ENCODE measurements at places on chromosomes 5 and 9.

GRCh38 chr5:76637490-76637889 is 14.3 kb upstream of the F2RL2 start:
- DNase-seq: no peak

- peak; percentile 57 for DNase-seq
Measured at GRCh38 chr5:178551059-178551458, 39.1 kb downstream of the COL23A1 start.

DNA sequence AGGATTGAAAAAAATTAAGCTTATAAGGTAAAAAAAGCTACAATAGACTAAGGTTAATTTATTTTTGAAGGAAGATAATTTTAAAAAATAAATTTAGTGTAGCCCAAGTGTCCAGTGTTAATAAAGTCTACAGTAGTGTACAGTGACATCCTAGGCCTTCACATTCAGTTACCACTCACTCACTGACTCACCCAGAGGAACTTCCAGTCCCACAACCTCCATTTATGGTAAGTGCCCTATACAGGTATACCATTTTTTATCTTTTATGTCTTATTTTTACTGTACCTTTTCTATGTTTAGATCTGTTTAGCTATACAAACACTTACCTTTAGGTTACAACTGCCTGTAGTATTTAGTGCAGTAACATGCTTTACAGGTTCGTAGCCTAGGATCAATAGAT is 79.8 kb upstream of the ZNF462 start:
- DNase-seq: no peak

DNA sequence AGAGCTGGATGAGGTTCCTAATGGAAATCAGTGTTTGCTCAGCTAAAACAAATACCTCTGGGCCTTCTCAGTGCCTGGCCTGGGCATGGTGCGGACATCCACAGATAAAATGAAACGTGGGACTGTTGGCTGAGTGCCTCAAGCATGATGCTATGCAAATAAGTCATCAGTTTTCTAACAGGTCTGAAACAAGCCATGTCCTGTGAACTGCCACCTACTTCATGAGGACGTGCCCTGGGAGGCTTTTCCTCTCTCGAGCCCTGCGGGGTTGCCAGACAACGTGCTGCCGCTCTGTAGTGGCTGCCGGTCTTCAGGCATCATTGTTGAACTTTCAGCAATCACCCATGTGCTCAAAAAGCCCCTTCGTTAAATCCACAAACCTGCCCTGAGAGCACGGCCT is 240.4 kb upstream of the IRX2 start:
- DNase-seq: no peak

DNA sequence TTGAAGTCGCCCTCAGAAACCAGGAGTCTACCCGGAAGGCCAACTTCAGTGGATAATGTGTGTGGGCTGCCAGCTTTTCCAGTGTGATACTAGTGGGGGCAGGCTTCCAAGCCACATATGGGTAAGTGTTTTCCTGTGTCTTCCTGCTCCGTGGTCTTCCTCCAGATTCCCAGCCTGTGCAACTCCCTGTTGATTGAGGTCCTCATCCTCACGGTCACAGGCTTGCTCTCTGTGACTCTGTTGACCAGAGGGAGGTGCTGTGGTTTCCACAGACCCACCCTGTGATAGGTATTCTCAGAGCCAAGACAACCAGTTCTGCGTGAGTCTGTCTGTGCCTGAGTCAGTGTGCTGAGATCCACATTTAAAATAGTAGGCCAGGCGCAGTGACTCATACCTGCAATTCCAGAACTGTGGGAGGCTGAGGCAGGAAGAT is 388.0 kb upstream of the IRX2 start:
- DNase-seq: peak; percentile 38

GRCh38 chr9:89149726-89150125 is 28.9 kb downstream of the SHC3 start:
- DNase-seq: peak; percentile 62

- DNase-seq: peak; percentile 9
Measured at GRCh38 chr5:157252711-157253465, 13.0 kb upstream of the CYFIP2 start.

DNA sequence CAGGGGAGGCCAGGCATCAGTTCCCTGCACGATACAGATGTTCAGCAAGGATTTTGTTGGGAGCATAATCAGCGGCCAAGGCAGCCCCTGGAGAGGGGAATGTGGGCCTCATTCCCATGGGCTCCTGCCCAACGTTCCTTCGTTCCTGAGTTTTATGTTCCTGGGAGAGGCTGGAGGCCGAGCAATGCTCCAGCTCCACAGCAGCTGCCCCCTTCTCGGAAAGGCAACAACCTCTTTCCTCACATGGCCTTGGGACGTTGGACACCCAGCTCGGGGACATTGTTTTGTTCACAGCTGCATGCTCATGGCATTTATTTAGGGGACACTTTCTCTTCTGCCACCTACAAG is 63.8 kb upstream of the COL15A1 start:
- DNase-seq: no peak

DNA sequence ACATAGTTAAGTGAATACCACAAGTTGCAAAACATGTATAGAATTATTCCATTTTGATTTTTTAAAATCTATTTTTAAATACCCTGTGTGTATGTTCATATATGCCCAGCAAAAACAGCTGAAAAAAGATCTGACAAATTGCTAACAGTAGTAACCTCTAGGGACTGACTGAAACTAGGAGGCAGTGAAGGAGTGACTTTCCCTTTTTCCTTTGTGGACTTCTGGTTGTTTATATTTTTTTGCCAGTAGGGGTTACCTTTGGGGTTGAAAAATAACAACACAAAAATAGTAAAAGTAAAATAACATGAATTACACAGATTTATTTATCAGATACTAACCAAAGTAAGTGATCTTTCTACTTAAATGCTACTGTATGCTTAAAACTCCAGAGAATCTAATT is 2.9 kb downstream of the MEGF9 start:
- DNase-seq: no peak

- DNase-seq: no peak
Measured at GRCh38 chr5:97049175-97049574, 93.2 kb downstream of the LIX1 start.

DNA sequence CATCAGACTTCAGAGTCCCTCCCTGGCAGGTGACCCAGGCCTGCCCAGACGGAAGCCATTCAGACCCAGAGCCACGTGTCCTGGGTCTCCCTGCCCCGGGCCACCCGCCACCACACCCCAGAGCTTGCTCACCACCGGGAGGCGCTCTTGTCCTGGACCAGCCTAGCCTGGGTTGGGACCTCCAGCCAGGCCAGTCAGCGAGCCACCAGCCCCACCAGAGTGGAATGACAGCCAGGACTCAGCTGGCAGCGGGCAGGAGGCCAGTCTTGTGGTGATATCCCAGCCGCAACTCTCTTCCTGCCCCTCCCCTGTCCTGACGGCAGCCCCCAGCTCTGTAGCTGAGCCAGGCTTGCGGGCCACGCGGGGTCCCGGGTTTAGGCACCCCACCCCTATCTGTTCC is 1.7 kb upstream of the PTGDS start:
- peak; percentile 61 for DNase-seq
